ENCODE measurements at places on chromosomes 1 and 21. TPM values are rescaled to one million over a fixed set of nuclear protein-coding genes. Genes with fewer than 3 reads are reported as not detected.

The SNIP1 gene
- 19.0 TPM for total RNA-seq

The CDC42SE1 gene
- total RNA-seq, result 136 TPM

GRCh38 chr1:184545601-184546000, 158.8 kb downstream of the C1orf21 start:
- no peaks in the 10 kb centered on the region for H3K36me3 ChIP-seq
- no peak overlapping the region for H3K27ac ChIP-seq
- no peak overlapping the region for H3K4me3 ChIP-seq
- no peaks in the 10 kb centered on the region for H3K4me1 ChIP-seq
- DNase-seq, result no peak

- no peaks in the 10 kb centered on the region for H3K36me3 ChIP-seq
- no peak overlapping the region for H3K4me3 ChIP-seq
- no peaks in the 10 kb centered on the region for H3K27me3 ChIP-seq
- no peak for DNase-seq
- no peaks in the 10 kb centered on the region for H3K4me1 ChIP-seq
Measured at GRCh38 chr1:189783456-189783855, 694.2 kb downstream of the BRINP3 start.

- H3K27me3 ChIP-seq, result peaks cover 2% of the 10 kb centered on the region
- no peak overlapping the region for H3K27ac ChIP-seq
- H3K4me3 ChIP-seq, result no peak overlapping the region
- no peak for DNase-seq
- no peaks in the 10 kb centered on the region for H3K4me1 ChIP-seq
- no peaks in the 10 kb centered on the region for H3K36me3 ChIP-seq
Measured at GRCh38 chr21:33840771-33841170, 74.8 kb downstream of the ATP5PO start.

DNA sequence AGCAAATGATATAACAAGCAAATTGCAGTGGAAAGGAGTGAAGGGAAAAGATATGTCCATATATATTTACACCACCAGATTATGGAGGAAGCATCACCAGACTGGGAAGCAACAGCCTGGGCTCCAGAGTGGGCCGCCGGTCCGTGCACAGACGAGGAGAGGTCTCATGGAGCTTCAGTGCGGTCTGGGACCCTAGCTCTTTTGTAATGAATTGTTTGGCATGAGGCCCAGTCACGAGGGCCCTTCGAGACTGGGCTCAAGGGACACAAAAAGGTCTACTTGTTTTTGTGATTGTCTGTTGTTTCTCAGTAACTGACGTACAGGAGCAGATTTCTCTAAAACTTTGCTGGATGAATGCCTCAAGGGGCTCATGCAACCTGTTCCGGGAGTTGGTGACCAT, 12.9 kb upstream of the STUM start:
- no peak overlapping the region for H3K4me3 ChIP-seq
- no peaks in the 10 kb centered on the region for H3K4me1 ChIP-seq
- H3K27ac ChIP-seq, result no peak overlapping the region
- H3K27me3 ChIP-seq, result peaks cover 4% of the 10 kb centered on the region
- no peak for DNase-seq

The OR2L8 gene
- not detected for total RNA-seq

DNA sequence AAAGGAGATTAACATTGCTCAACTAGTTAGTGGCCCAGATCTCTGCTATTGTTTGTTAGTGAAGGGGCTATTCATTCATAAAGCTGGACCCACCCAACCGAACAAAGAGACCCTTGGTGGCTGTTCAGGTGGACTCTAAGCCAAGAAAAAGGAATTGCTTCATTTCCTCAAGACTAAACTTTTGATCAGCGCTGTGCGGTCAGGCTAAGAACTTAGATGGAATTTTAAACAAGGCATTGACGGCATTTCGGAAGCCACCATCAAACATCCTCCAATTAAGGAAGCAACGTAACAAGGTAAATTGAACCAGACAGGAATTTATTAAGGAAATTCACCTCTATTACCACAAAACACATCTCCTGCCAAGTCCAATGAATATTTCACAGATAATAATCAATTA, 19.9 kb upstream of the SHCBP1L start:
- no peak overlapping the region for H3K4me3 ChIP-seq
- H3K27me3 ChIP-seq, result peaks cover 13% of the 10 kb centered on the region
- H3K27ac ChIP-seq, result no peak overlapping the region
- H3K36me3 ChIP-seq, result no peaks in the 10 kb centered on the region
- no peaks in the 10 kb centered on the region for H3K4me1 ChIP-seq

GRCh38 chr1:70843452-70843851, 204.2 kb downstream of the PTGER3 start:
- no peak overlapping the region for H3K4me3 ChIP-seq
- no peaks in the 10 kb centered on the region for H3K36me3 ChIP-seq
- no peak for DNase-seq
- H3K4me1 ChIP-seq, result no peaks in the 10 kb centered on the region
- no peaks in the 10 kb centered on the region for H3K27me3 ChIP-seq

GRCh38 chr1:96306809-96307560, 414.6 kb upstream of the PTBP2 start:
- no peak overlapping the region for H3K27ac ChIP-seq
- DNase-seq, result no peak
- H3K27me3 ChIP-seq, result no peaks in the 10 kb centered on the region

The MRPL9 gene
- total RNA-seq, result 154 TPM

GRCh38 chr1:201594575-201595245, 55.8 kb downstream of the NAV1 start:
- no peak overlapping the region for H3K4me3 ChIP-seq
- no peaks in the 10 kb centered on the region for H3K27me3 ChIP-seq
- H3K36me3 ChIP-seq, result no peaks in the 10 kb centered on the region
- no peaks in the 10 kb centered on the region for H3K4me1 ChIP-seq
- no peak overlapping the region for H3K27ac ChIP-seq

DNA sequence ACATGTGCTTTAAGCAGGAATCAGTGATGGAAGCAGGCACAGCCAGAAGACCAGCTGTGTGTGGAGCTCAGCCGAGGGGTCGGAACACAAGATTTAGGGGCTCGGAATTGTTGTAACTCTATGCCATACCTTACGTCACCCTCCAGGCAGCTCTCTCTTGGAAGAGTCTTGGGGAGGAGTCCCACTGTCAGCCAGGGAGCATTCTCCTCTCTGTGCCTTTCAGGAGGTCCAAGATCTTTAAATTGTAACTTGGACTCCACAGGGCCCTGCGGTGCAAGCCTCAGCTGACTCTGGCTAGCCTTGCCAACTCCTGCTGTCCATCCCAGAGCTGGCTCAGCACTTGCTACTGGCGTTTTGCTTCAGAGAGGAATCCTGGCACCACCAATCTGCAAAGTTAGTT, 26.4 kb upstream of the ROR1 start:
- H3K4me1 ChIP-seq, result peaks cover 10% of the 10 kb centered on the region
- peaks cover 3% of the 10 kb centered on the region for H3K27me3 ChIP-seq
- DNase-seq, result no peak

DNA sequence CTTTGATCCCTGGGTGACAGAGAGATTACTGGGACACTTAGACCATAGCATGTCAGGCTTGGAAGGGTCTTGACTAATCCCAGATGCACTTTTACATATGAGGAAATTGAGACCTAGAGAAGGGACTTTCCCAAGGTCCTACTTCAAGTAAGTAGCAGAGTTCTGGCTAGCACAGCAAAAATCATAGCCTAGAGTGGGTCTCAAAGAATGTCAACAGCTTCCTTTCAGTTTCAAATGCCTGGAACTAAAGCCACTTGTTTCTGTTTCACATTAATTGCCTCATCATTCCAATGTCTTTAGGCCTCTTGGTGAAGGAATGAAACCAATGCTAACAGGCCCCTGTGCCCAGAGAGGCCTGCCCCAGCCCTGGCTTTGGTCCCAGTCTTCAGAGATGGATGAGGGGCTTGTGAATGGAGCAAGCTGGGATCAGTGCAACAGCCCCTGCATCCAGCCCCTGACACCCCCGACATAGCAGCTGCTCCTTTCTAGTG, 26.6 kb downstream of the ATF3 start:
- H3K4me3 ChIP-seq, result no peak overlapping the region
- H3K4me1 ChIP-seq, result peaks cover 33% of the 10 kb centered on the region
- H3K27me3 ChIP-seq, result peaks cover 3% of the 10 kb centered on the region

DNA sequence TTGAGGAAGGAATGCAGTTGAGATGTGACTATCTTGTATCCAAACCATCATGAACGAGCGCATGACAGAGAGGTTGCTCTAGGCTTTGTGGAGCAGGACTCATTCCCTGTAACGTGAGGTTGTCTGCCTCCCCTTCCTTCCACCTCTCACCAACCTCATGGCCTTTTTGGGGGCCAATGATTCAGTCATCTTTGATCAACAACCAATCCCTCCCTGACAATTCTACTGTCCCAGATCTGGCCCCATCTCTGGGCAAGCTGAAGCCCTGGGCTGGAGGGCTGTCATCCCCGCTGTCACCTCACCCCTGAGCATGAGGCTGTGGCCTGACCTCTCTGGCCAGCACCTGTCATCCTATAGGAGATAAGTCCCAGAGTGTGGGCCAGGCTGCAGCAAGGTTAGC, 19.7 kb downstream of the MTARC1 start:
- H3K27ac ChIP-seq, result no peak overlapping the region
- H3K4me1 ChIP-seq, result no peaks in the 10 kb centered on the region

DNA sequence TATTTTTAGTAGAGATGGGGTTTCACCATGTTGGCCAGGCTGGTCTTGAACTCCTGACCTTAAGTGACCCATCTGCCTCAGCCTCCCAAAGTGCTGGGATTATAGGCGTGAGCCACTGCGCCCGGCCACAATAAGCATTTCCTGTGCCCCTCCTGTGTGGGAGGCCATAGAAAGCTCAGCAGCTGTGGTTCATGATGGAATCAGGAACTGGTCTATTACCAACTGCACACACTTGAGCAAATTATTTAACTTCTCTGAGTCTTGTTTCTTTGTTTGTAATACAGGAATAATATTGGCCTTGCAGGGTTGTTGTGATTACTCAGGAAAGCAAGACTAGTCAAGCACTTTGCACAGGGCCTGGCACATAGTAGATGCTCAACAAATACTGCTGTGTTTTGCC, 15.0 kb downstream of the RHBG start:
- no peak overlapping the region for H3K4me3 ChIP-seq
- peaks cover 4% of the 10 kb centered on the region for H3K4me1 ChIP-seq
- DNase-seq, result no peak
- peaks cover 17% of the 10 kb centered on the region for H3K27me3 ChIP-seq
- no peak overlapping the region for H3K27ac ChIP-seq

DNA sequence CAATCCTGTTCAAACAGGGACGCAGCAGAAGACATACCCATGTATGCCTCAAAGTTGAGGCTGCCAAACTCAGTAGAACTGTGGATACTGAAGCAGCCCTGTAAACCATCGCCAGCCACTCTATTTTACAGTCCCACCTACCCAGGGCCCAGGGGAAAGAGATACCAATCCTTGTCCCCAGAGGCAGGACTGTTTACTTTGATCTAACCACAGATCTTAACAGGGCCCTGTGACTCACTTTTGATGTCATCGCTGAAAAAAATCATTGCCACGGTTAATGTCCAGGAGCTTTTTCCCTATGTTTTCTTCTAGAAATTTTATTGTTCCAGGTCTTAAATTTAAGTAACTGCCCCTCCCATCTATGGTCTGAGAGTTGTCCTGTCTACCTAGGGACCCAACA, 538.4 kb upstream of the NCAM2 start:
- DNase-seq, result no peak
- no peak overlapping the region for H3K27ac ChIP-seq
- H3K36me3 ChIP-seq, result no peaks in the 10 kb centered on the region
- H3K4me3 ChIP-seq, result no peak overlapping the region

The CD5L gene
- total RNA-seq, result not detected

DNA sequence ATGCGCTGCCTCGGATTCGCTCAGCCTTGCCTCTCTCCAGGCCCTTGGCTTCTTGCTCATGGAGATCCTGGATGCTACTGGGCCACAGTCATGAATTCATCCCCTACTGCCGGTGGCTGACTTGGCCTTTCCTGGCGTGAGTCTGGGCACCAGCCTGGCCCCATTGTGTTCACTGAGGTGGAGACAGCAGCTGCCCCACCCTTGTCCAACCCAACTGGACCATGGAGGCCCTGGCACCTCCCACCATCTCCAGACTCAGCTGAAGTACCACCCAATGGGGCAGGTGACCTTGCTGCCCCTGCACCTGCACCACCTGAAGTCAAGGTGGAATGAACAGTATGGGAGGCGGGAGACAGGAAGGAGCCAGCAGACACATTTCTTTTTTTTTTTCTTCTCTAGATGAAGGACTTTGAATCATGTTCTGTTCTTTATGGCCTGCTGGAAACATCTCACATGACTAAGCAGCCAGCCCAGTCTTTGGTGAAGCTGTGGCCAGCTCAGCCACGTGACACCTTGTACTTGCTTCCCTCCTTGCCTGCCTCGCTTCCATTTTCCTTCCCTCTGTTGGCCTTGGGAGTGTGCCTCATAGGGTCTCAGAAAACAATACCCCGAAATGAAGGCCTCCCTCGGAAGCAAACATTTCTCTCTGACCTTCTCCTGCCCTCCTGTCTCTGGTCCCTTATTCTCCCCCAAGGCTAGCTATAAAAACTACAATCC, 3.8 kb upstream of the SLC30A2 start:
- H3K36me3 ChIP-seq, result no peaks in the 10 kb centered on the region
- H3K4me3 ChIP-seq, result no peak overlapping the region
- peaks cover 48% of the 10 kb centered on the region for H3K27me3 ChIP-seq
- no peak overlapping the region for H3K27ac ChIP-seq
- no peaks in the 10 kb centered on the region for H3K4me1 ChIP-seq
- DNase-seq, result no peak

DNA sequence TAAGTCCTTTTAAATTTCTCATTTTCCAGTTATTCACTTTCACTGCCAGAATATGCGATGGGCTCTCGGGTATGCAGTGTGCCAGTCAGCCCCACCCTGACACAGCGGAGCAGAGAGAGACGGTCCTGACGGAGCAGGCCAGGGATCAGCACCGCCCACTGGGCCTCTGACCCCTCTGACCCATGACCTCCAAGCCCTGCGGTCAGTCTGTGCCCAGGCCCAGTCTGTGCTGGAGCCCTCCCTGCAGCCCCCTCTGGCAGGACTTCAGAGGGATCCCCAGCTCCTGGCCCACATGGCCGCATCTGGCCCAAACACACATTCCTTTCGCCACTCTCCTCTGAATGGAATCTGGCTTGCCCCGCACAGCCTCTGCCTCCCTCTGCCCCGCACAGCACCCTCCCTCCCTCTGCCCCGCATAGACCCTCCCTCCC, 43.4 kb upstream of the COL6A2 start:
- H3K27me3 ChIP-seq, result peaks cover 26% of the 10 kb centered on the region
- peaks cover 9% of the 10 kb centered on the region for H3K4me1 ChIP-seq
- no peak overlapping the region for H3K27ac ChIP-seq

GRCh38 chr1:213669964-213670691, 317.6 kb upstream of the PROX1 start:
- H3K4me3 ChIP-seq, result no peak overlapping the region
- no peaks in the 10 kb centered on the region for H3K27me3 ChIP-seq
- no peaks in the 10 kb centered on the region for H3K36me3 ChIP-seq
- peaks cover 6% of the 10 kb centered on the region for H3K4me1 ChIP-seq
- no peak overlapping the region for H3K27ac ChIP-seq

Measured in activated CD4-positive, alpha-beta memory T cell treated with anti-CD3 and anti-CD28 coated beads for 36 hours (primary cell).